ENCODE measurements at places on chromosomes 1 and 21.
A peak's percentile ranks its signal among the peaks of the same experiment; 100 is the strongest.

- DNase-seq = no peak
Observed at GRCh38 chr1:109396513-109396839, 1.2 kb downstream of the SORT1 start.

- DNase-seq = peak; percentile 87
Observed at GRCh38 chr1:61640531-61641530, 84.1 kb downstream of the TM2D1 start.

- DNase-seq = no peak
Observed at GRCh38 chr1:97745912-97746311, 174.9 kb downstream of the DPYD start.

DNA sequence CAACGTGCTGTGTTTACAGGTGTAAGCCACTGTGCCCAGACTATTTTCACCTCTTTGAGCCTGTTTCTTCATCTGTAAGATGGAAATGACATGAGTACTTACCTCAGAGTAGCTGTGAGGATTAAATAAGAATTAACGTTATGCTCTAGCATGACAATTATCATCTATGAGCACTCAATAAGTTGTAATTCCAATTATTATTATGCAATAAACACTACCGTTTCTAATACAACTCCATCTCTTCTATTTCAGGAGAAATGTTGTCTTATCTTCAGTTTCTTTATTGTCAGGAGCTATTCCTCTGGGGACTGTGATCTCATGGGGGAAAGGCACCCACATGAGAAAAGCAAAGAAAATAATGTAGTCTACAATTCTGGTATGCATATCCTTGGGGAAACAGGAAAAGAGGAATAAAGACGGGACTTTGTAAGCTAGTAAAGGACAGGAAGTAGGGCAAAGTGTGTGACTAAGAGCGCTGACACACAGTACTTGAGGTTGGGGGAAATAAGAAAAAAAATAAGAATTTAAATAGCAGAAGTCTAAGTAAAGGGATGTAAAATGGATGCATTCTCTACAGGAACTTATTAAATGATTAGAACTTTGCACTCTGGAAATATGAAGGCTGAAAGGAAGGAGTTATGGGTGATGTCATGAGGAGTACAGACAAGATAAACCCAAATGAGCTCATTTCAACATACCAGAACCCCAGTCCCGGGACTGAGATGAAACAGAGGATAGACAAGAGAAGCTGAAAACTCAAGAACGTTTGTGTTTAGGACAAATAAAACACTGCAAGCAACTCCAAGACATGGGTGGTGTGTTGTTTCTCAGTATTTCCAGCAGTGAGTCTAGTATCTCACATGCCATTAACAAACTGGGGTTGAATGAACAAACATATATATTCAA lies 9.8 kb downstream of the PHC2 start:
- DNase-seq = no peak

- no peak for DNase-seq
Observed at GRCh38 chr1:40763742-40764532, 19.6 kb upstream of the KCNQ4 start.

DNA sequence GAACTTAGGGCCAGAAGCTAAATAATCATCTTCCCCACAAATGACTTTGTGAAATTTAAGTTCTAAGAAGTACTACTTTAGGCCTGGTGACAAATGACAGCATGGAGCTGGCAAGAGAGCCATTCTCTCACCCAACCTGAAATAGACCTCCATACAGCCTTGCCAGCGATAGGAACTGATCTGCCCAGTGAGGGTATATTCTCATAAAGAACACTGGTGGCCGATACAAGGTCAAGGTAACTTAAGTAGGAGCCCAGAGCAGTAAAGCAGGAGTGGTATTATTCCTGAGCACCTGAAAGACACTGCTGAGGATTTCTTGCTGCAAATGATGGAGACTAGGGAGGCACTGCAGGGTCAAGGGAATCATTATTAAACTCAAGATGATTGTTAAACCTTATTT lies 2.6 kb upstream of the TTLL7 start:
- DNase-seq = no peak

GRCh38 chr1:992362-992761 lies 7.5 kb downstream of the HES4 start:
- DNase-seq = no peak

DNA sequence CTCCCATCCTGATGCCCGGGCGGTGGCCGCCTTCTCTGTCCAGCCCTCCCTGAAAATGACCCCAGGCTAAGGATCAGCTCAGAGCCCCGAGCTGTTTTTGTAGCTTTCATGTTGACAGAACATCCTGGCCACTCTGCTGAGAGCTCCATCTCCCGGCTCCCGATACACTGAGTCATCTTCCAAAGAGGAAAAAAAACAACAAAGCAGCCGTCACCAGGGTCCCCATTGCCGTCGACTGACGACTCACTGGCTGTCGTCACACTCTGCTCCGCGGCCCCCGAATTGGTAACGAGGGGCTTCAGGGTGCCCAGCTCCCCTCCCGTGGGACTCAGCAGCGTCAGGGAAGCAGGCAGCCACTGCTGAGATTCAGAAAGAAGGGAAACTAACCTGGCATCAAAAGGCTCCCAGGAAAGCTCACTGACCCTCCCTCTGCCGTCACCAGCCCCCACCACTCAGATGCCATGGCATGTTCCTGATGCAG lies 67.2 kb downstream of the CD46 start:
- DNase-seq = no peak

DNA sequence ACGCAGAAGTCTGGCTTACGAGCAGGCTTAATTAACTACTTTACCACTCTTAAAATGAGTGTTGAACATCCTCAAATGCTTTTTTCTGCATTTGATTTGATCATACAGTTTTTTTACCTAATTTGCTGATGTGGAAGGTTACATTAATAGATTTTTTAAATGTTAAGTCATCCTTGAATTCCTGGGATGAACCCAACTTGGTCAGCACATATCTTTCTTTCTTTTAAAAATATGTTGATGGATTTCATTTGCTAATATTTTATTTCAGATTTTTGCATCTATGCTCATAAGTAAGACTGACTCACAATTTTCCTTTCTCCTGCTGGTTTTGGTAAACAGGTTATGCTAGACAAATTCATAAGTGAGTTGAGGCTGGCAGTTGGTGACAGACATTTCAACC lies 82.9 kb downstream of the LHX4 start:
- DNase-seq = no peak

- DNase-seq = peak; percentile 74
Observed at GRCh38 chr1:22031214-22031962, 21.1 kb upstream of the CDC42 start.

- no peak for DNase-seq
Observed at GRCh38 chr1:247322849-247323586, 8.6 kb downstream of the ZNF496 start.

GRCh38 chr1:35201631-35202030 lies 8.7 kb upstream of the SFPQ start:
- DNase-seq = no peak

DNA sequence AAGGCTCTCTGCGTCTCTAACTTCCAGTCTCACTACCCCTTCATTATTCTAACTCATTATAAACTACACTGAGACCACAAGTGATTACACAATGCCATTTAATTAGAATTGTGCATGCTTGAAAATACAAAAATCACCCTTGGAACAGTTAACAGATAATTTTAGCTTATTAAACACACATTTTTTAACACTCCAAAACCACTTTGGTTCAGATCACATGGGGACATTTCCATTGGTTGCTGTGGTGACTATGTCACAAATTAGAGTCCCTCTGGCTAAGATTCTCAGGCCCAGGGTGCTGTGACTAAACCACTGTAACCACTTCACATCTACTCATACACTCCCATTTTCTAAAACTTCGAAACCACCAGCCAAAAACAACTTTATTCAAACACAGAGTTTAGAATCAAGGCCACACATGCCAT lies 43.0 kb downstream of the JAK1 start:
- DNase-seq = no peak

- no peak for DNase-seq
Observed at GRCh38 chr1:116722016-116722838, 32.0 kb upstream of the CD2 start.

DNA sequence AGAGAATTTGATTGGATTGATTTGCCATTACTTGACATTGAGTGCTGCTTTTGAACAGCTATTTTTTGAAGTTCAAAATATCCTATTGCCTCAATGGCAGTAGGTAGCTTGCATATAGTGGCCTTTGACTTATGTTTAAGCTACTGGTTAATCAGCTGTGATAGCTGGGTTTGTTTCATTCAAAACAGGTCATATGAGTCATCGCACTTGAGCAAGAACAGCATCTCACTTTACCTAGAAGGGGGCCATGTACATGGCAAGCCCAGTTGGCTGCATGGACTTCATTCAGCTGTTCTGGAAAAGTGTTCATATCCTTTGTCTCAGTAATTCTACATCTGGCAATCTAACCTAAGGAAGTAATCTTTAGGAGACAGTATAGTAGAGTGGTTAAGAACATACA lies 29.0 kb upstream of the ARID1A start:
- no peak for DNase-seq

DNA sequence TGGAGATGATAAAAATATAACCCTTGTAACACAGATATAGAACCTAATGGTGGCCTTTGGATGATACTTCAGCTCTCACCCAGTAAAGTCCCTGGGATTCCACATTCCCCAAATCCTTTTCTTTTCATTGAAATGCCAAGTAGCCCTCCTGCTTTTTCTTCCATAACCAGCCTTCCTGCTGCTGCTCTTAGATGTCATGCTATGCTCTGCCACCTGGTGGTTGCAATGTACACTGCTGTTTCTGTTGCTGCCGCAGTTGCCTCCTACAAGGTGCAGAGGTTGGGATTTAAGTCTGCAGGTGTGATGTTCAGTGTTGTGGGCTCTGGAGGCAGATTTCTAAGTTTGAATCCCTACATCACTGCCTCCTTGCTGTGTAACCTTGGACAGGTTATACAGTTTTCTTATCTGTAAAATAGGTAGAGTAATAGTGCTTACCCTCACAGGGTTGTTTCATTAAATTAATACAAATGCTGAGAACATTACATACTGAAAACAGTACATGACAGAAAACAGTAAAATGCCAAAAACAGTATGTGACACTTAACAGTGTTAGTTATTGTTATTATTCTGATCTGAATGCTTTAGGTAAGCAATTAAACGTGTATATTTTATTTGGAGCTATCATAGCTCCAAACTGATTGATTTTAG lies 64.3 kb downstream of the CAMSAP2 start:
- peak; percentile 89 for DNase-seq

DNA sequence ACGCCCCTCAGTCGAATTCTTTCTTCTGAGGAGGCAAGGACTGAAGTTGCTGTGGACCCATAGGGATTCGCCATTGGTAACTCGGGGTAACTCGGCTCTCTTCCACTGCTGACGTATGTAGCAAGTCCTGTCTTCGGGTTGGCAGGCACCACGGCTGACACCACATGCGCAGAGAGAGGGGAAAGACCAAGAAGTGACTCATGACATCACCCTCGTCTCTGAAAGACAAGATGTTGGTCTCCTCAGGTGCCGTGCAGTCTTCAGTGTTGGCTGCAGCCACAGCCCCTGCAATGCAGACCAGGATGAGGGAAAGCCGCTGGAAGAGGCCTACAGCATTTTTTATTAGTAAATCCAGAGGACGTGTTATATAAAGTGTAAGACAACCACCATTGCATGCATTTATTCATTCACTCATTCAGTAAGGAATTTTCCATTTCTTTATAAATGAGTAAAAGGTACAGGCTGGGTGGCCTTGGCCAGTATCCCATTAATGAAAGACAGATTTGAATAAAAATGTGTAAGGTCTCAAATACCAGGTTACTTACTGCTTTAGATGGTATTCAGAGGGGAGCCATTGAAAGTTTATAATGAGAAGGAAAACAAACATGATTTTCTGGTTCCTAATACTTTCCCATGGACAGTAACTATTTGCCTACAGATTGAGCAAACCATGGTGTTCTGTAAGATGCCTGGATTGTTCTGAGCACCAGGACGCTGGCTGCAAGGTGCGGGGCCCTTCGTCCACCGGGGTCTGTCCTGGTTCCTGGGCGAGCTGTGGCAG lies 50.7 kb upstream of the IRF2BP2 start:
- DNase-seq = no peak
